GM23248 (cell line): ENCODE measurements at places on chromosomes 7 and 10.
A peak's percentile ranks its signal among the peaks of the same experiment; 100 is the strongest.

- no peak for DNase-seq
Measured at GRCh38 chr10:12921163-12921562, 80.3 kb downstream of the CCDC3 start.

DNA sequence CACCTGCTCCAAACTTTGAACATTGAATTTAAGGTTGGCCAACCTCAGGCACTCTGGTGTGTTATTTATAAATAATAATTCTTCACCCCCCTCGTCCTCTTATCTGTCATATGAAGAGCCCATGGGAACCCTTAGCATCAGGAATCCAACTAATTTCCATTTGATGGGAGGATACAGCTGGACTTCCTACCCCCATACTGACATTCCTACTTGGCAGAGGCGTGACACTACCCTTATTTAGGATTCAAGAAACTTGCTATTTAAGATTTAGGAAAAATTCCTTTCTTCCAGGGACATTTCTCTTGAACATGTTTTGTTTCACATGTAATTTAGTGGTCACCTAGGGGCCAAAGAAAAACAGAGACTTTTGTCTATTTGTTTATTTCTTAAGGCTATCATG, 171.9 kb upstream of the NRP1 start:
- no peak for DNase-seq

DNA sequence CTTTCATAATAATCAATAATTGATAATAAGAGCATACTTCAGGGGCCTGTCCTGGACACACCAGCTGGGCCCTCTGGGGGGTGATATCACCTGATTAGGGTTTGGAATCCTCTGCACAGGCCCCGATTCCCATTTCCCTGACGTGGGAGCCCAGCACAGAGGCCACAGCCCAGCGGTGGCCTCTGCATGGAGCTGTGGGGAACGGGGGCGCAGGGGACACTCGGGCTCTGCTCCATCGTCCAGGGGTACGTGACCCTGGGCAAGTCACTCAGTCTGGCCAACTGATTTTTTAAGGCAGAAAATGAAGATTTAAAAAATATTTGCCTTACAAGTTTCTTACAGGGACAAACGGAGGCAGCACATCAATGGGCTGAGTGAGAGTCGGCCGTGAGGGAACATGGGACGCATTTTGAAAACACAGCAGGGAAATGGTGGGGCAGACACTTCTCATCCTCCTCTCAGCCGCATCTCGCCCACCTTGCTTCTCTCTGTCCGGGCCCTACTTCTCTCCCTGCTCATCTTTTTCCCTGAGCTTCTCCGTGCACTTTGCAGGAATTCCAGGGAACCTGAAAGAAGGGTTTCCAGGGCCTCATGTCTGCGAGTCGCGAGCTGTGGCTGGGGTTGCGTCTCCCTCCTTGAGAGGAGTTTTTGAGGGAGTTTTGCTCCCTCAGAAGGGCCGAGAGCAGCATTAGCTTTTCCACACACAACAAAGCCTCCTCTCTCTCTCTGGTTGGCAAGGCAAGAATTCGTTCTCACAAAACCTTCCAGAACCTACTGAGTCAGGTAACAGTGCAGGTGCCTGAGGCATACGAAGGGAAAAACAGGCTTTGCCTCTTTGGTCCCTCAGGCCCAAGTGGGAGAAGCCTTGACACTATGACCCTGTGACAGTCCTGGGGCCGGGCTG, 312.0 kb downstream of the WDR37 start:
- DNase-seq = no peak

DNA sequence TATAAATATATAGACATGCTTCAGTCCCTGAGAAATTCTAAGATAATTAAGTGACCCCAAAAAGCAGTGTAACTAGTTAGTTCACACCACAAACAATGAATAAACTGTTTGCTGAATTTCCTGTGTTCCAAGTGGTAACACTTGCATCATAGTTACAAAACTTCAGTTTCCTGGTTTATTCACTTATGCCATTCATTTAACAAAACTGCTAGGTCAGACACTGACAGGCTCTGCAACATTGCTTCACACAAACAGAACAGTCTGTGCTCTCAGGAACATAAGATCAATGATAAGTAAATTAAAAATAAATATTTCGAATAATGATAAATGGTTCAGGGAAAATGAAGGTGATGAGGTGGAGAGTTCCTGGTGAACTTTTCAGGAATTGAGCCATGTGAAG, 133.3 kb upstream of the NAMPT start:
- DNase-seq = peak; percentile 37

DNA sequence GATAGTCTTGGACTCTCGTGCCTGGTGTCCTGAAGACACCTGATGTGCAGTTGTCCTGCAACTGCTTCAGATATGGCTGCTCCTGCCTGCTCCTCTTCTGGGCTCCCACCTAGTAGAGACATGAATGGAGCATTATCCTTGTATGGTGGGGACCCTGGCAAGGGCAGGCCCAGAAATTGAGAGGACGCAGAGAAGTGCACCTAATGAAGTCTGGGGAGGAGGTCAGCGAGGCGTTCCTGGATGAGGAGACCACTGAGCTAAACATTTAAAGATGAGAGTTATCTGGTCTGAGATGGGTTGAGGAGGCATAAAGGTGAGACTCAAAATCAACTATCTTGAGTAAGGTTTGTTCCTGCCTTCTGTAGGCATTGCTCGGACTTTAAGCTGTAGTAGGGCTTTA, 66.3 kb downstream of the WDFY4 start:
- no peak for DNase-seq
